Mesenteric fat pad (tissue), 1 donor: ENCODE measurements at places on chromosomes 5 and 9. TPM values are rescaled to one million over a fixed set of nuclear protein-coding genes. Genes with fewer than 3 reads are reported as not detected.

DNA sequence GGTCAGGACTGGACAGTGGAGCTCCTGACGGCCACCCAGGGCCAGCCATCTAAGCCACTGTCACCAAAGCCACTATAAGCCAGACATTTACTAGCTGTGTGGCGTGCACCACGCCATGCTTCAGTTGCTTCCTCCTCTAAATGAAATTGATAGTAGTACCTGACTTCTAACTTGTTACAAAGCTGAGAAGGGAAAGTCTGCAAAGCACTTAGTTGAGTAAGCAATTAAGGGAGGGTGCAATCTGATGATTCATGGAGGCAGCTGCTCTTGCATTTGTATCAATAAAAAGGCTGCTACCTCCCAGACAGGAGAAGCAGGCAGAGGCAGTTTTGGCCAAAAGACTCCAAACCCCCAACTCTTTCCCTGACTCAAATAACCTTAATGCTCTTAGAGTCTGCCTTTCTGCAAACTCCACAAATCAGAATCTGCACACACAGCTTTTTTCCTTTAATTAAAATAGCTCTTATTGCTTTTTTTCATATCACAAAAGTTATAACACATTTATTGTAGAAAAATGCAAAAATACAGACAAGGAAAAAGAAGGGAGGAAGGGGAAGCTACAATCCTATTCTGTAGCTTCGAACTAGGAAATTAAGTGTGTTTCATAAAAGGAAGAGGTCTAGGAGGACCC lies 19.3 kb upstream of the RAPGEF1 start:
- no peak for DNase-seq

PCDHA11 gene
- 0.26 TPM for total RNA-seq

CCIN gene
- total RNA-seq: 0.87 TPM

CORO2A gene
- total RNA-seq: 2.5 TPM

CYSTM1 gene
- total RNA-seq: 104 TPM
